ENCODE measurements at places on chromosomes 6 and 20.

DNA sequence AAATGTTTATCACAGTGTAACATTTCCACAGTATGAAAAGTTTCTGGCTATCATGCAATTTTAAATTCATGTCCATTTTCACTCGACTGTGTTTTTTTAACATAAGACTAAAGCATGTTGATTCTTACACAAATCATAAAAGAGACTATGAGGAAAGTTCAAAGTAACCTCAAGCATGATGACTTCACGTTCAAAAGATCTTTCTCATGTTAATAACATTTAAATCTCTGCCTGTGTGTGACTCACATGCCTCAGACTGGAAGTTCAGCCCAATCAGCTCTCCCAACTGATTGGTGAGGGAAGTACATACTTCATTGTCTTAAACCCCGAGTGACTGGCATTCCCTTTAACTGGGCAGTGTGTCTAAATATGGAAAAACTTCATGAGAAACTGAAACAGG, 37.4 kb downstream of the ATXN1 start:
- DNase-seq = peak; percentile 91

- no peak for DNase-seq
Measured at GRCh38 chr6:56003616-56004015, 128.2 kb upstream of the BMP5 start.

DNA sequence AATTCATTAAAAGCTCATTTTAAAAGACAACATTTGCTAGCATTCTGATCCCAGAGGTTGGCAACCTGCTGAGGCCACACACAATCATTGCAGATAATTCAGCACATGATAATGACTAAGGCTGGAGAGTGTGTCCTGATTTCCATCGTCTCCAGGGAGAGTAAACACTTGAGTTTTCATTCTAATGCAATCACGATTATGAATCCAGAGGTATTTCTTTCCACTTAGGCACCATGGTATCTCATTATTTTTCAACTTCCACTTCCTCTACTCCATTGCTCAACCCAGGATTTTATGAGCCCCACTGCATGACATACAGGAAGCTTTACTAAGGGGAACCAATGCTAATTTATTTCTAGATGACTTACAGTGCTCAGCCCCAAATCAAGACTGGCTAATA, 273.8 kb upstream of the AGPAT4 start:
- DNase-seq = no peak

GRCh38 chr6:134454794-134455193, 136.9 kb upstream of the SGK1 start:
- no peak for DNase-seq

DNA sequence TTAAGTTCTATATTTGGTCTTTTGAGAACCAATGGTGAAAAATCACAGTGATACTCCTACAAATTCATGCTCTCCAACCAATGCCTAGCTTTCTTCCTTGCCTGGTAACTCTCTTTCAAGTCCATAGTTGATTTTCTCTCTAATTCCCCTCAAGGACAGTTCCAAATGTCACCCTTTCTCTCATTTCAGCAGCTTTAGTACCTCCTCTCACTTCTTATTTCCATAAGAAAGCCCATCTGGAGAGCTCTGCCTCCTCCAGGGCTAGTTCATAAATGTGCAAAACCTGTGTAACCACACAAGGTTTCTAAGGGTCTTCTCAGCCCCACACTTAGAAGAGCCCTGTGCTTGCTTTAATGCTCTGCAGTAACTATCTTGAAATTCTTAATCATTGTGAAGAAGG, 155.4 kb upstream of the PLCB4 start:
- no peak for DNase-seq

DNA sequence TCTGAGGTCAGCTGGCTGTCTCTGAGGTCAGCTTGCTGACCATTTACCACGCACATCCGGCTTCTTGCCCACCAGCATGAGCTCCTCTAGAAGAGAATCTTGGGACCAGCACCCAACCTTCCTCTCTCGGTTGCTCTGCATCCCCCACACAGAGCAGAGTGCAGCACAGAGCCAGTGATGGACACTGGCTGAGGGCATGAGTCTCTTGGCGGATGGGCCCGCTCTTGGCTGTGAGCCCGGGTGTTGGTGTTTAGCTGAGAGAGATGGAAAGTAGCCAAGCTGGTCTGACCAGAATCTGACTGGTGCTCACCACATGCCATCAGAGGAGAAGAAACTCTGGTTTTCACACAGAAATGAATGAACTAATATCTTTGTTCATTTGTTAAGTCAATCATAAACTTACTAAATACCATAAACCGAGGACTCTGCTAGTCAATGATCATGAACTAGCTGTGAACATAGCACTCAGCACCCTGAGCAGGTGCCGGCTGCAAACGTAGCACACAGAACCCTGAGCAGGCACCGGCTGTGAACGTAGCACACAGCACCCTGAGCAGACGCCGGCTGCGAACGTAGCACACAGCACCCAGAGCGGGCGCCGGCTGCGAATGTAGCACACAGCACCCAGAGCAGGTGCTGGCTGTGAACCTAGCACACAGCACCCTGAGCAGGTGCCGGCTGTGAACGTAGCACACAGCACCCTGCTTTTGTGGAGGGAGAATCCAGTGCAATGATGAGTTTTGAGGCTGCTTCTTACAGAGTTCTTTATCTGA, 10.4 kb upstream of the THBS2 start:
- no peak for DNase-seq

DNA sequence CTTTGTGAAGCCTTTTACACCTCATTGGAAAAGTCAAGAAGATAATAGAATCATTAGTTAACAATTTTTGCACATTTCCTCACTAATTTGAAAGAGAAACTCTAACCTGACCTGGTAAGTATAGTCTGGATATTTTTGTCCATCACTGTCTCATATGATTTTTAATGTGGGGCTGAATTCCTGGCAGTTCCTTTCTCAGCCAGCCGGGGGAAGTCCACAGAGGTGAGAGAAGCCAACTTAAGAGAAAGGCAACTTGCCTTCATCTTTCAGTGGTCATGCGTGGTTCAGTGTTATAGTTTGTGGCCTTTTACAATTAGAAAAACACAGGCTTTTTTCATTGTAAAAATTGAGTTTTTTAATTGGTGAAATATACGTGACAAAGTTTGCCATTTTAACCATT, 80.6 kb downstream of the CDYL start:
- no peak for DNase-seq

GRCh38 chr6:6333501-6333900, 13.0 kb upstream of the F13A1 start:
- DNase-seq = peak; percentile 36

- DNase-seq = no peak
Measured at GRCh38 chr6:68038815-68039408, 596.2 kb upstream of the ADGRB3 start.

DNA sequence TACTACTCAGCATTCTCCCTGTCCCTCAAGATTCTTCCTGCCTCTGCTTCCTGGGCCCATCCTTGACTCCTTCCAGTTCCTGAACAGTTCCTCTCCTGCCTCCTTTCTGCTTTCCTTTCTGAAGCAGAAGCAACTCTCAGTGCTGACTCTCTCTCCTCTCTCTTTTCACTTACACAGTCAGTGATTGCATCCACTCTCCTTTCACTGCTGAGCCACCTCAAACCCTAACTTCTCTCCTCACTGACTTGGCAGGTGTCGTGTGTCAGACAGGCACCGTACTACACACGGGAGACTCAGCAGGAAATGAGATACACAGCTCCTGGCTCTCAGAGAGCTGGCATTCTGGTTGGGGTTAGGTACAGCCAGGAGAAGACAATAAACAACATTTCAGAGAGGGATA, 5.6 kb downstream of the ABHD16A start:
- DNase-seq = no peak

- DNase-seq = no peak
Measured at GRCh38 chr20:10634683-10635411, 39.0 kb downstream of the JAG1 start.

DNA sequence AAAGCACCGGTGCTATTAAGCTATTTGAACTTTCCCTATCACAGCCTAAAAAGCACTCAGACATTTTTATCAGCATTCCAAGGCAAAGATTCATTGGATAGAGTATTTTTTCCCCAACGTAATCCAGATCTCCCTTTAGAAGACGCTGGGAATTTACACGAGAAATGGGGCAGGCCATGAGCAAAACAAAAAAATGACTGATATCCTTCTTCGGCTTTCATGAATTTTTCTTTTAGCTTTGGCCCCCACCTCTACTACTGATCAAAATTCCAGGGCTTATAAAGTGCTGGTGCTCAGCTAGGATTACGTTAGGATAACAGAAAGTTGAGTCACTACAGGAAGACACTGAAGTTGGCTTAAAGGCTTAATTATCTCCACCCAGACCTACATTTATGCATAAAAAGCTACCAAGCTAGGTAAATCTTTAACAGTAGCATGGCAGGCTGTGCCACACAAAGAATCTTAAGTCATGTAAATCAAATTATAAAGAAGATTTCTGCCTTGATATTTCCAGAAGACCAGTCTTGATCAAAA, 418.5 kb upstream of the BTBD3 start:
- DNase-seq = no peak

DNA sequence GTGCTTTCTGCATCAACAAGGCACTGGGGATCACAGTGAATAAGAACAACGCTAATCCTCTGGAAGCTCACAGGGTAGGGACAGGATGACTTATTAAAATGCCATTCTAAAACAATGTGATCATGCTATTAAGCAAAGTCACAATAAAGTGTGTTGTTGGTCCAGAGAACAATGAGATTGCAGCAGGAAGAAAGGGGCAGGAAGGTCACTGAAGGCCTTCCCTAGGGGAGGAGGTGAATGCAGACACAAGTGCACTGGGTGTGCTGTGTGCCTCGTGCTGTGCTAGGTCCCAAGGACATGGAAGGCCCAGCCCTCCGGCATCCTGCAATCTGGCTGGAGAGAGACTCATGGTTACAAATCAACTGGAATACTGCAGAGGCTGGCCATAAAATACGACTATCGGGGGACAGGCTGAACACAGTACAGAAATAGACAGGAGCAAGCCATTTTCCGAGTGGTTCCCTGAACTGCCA, 55.7 kb downstream of the LYRM4 start:
- DNase-seq = no peak

DNA sequence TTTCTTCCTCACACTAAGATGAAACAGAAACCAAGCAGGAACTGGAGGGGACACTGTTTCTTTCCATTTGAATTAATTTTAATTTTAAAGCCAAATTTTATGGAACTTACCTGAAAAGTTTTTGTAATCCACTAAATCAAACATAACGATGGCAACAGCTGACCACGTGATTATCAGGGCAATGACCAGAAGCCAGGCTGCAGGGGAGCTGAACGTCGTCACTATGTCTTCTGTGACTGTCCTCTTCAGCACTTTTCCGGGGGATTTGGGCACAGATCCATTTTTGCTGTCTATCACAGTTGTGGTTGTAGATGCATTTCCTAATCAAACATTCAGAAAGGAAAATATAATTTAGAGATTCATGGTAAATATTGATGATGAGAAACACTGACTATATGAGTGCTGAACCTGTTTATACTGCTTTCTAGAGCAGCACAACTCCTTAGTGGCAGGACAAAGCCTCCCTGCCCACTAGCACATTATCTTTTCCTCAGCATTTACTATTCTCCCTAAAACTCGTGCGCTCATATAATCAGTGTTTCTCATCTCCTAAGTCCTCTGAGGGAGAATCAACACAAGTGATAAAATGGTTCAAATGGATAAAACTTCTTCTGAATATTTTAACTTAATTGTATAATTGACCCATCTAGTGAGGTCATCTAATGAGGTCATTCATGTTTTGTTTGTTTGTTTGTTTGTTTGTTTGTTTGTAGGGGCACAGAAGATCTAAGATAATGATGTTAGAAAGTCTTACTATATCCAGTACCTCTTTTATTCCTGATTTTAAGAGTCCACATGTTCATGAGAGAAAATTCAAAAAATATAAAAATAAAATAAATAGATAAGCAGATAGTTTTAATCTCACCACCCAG, 65.7 kb downstream of the TRDN start:
- no peak for DNase-seq

GRCh38 chr20:44601801-44602204, 19.4 kb downstream of the PKIG start:
- peak; percentile 44 for DNase-seq

DNA sequence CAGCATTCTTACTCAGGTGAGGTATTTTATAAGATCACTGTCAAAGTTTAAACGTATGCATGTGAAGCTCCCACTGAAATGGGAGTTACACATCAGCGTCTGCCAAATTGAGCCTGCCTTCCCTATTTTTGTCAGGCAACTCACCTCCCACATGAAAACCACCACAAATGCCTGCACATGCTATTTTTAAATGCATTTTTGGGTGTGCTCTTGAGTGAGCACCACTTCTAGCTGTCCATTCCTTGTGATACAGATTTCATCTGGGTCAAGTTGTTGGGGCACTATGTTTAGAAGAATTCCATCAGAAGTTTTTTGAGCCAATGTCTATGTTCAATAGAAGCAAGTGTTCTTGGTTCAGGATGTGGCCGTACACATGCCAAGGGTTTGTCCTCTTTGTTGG, 71.7 kb upstream of the RIPPLY2 start:
- no peak for DNase-seq

DNA sequence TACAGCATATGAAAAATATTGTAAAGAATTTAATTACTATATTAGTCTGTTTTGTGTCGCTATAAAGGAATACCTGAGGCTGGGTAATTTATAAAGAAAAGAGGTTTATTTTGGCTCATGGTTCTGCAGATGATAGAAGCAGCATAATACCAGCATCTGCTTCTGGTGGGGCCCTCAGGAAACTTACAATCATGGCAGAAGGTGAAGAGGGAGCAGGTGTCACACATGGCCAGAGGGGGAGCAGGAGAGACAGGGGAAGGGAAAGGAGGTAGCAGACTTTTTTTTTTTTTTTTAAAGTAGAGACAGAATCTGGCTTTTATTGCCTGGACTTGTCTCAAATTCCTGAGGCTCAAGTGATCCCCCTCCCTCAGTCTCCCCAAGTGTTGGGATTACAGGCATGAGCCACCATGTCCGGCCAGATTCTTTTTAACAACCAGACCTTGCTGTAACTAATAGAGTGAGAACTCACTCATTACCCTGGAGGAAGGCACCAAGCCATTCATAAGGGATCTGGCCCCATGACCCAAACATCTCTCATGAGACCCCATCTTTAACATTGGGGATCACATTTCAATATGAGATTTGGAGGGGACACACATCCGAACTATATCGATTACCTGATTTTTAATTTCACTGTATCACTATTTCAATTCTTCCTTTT, 64.6 kb downstream of the MAN1A1 start:
- no peak for DNase-seq

DNA sequence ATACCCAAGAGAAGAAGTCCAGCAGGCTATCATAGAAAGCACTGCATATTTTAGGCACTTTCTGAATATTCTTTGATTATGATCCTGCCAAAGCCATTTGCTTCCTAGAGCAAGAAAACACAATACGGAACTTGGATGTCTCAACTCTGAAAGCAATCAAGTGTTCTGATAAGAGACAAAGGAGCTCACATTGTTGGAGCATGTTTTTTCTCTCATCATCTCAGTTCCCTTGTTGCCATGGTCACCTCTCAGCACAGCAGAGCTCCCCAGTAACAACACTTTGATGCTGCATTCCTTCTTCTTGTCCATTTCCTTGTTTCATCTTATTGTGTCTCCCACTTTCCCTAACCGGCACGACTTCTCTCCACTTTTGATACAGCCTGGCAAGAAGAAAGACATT, 168.7 kb upstream of the FUT9 start:
- DNase-seq = no peak

- no peak for DNase-seq
Measured at GRCh38 chr20:57890202-57890800, 180.5 kb upstream of the PMEPA1 start.

- DNase-seq = no peak
Measured at GRCh38 chr20:25341716-25342680, 48.6 kb downstream of the ABHD12 start.

GRCh38 chr6:137370871-137371633, 123.1 kb downstream of the OLIG3 start:
- no peak for DNase-seq

GRCh38 chr6:52086741-52087140, 672 bp downstream of the PKHD1 start:
- DNase-seq = no peak

All from fibroblast of skin of left biceps (primary cell).